Activated CD8-positive, alpha-beta memory T cell treated with anti-CD3 and anti-CD28 coated beads for 1 hour (primary cell): ENCODE measurements at places on chromosomes 11 and 22.

DNA sequence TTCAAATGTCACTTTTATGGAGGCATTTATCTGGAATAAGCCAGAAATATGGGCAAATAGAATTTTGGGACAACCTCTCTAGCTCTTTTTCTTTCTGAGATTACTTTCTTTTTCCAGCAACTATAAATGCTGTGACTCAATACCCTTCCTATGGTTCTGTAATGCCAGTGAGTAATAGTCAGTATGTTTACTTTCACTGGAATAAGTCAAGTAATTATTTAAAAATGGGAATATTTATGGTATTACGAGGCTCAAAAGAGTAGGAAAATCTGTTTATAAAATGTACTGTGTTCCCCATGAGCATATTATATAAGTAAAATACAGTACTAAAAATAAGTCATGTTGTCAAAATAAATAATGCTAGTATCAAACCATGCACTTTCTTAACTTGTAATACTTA lies 750.5 kb downstream of the LUZP2 start:
- no peak for DNase-seq

DNA sequence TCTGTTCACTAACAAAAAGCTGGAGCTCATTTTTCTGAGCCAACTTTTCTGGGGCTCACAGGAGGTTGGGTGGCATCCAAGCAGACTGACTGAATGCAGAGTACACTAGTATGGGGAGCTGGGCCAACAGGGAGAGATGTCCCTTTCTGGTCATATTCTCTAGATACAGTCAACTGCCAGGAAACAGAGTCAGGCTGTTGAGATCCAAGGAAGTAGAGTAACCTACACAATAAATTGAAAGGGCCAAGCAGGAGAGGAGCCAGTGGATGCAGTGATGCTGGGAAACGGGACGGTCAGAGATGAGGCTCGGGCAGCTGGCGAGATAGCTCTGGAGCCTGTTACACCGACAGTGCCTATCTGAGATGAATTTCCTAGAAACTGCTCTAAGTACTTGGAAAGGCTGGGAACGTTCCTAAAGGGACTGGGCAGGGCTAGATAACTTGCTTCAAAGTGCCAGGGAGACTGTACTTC lies 71.1 kb downstream of the LARGE2 start:
- no peak for DNase-seq

- no peak for DNase-seq
Measured at GRCh38 chr22:44865193-44866057, 113.0 kb downstream of the ARHGAP8 start.

- no peak for DNase-seq
Measured at GRCh38 chr22:44497218-44497904, 672 bp downstream of the RTL6 start.

- no peak for DNase-seq
Measured at GRCh38 chr11:33463059-33463458, 205.9 kb downstream of the HIPK3 start.

GRCh38 chr22:38927033-38927781 lies 30.2 kb upstream of the APOBEC3A start:
- peak; percentile 16 for DNase-seq

GRCh38 chr11:86558207-86558606 lies 114.2 kb downstream of the ME3 start:
- no peak for DNase-seq

- no peak for DNase-seq
Measured at GRCh38 chr11:102111787-102112508, 1.7 kb downstream of the YAP1 start.

DNA sequence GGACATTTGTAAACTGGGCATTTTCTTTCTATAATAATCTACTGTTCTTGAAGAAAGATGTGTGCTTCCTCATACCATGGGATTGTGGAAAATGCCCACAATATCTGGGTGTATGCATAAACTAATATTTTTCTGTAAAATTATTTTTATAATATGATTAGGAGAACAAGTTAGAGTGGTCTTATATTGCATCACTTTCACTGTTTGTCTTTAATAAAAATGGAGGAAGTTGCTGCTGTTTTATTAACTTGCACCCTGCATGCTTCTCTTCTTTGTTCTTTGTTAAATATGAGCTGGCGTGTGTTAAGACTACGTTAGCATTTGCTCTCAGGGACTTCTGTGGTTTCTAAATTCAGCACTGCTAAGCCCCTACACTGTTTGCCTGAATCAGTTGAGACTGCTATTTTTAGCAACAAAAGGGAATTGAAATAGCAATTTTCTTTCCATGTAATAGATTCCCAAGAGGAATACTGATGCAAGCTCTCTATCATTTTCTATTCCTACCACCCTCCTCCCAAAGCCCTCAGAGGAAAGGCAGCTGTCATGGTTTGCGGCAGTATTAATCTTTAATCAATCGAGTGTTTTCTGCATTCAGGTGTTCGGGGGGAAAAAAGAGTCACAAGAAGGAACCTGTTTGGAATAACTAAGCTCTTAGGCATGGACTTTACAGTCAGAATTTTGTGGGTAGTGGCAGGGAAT lies 56.1 kb downstream of the HSD17B12 start:
- DNase-seq: no peak

DNA sequence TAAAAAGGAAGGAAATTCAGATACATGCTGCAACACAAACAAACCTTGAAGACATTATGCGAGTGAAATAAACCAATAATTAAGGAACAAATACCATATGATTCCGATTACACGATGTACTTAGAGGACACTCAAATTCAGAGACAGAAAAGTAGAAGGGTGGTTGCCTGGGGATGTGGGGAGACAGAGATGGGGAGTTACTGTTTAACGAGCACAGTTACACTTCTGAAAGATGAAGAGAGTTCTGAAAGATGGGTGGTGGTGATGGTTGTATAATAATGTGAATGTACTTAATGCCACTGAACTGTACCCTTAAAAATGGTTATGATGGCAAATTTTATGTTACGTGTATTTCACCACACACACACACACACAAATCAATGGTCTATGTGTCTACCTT lies 14.7 kb downstream of the ZBTB44 start:
- DNase-seq: no peak

GRCh38 chr11:120532082-120532831 lies 20.7 kb downstream of the GRIK4 start:
- no peak for DNase-seq
